ENCODE measurements at places on chromosomes 7 and 10.

DNA sequence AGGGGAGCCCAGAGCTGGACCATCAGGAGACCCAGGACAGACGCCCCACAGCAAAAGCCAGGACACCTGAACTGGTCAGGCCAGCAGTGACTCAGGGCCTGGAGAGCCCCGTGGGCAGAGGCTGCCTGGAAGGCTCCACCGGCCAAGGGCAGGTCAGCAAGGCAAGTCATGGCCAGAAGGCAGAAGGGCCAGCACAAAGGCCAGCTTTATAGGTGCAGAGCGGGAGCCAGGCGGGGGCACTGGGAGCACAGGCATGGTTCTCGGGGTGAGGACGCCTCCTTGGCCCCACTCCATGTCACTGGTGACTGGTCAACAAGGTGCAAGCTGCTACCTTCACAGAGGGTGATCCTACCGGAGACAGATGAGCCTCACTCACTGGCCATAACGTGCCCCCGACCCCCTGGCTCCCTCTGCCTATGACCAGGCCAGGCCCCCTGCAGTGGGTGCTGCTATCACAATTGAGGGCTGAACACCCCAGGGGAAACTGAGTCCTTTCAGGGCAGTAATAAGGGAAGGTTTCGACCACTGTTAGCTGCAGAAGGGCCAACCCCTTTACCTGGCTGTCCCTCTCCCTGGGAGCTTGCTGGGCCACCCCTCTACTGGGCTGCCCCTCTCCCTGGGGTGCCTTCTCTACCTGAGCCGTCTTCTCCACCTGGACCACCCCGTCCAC, 317.4 kb downstream of the PTPRN2 start:
- DNase-seq, result no peak

GRCh38 chr10:28822719-28823464, 145.6 kb downstream of the BAMBI start:
- no peak for DNase-seq

DNA sequence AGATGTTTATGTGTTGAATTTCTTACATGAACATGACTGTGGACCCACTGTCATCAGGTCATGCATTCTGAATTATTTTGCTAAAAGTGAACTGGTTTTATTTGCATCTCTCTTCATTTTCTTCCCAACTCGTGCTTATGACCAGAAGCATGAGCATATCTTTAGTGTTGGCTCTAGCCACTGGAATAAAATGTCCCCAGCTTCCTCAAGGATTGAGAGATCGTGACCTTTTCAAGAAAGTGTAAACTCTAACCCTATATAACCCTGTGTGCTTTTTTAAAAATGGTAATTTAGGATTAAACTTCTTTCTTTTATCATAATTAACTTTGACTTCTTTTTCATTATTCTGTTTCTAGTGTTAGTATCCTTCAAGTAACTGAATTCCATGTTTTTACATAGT, 55.5 kb downstream of the VTI1A start:
- DNase-seq, result no peak

DNA sequence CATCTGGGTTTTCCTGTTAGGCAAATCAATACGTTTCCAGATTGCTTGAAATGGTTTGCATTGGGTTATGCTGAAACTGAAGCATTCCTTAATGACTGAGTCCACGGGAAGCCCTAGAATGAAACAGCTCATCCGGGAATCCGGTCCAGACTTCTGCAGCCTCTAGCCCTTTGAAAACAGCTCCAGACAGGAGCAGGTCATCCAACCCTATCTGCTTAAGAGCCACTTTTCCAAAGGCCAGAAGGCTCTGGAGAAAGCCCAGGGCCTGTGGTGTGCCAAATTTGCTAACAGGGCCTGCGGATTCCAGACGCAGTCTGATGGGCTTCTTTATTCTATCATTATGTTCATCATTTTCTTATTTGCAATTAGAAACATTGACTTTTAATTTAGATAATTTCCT, 265.4 kb downstream of the SKIDA1 start:
- peak; percentile 32 for DNase-seq

DNA sequence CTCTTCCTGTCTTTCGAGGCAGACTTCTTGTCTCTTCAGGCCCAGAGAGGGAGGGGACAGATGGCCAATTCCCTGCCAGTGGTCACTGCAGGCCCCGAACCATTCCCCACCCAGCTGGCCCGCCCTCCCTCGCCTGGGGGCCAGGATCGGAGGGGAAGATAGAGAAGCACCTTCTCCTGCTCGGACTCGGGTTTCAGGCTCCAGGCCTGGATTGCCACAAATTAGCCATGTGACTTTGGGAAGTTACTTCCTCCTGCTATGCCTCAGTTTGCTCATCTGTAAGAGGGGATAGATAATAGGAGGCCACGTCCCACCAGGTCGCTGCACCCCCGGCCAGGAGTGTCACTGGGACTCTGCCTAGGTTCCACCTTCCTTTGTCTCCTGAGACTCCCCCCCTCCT, 24.8 kb upstream of the PPP2R2D start:
- DNase-seq, result no peak

DNA sequence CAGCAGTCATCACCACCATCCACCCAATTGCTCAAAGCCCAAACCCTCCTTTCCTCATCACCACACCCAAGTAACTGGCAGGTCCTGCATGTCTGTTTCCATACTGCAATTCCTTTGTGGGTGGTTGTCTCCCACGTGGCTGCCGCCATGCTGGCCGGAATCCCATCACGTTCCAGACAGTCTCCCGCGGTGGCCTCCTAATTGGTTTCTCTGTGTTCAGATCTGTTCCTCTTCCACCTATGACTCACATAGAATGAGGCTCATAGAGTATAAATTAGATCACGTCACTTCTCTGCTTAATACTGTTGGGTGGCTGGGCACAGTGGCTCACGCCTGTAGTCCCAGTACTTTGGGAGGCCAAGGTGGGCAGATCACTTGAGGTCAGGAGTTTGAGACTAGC, 813.0 kb downstream of the TYW1 start:
- DNase-seq, result no peak

- peak; percentile 88 for DNase-seq
These were observed 21.6 kb upstream of the GIMAP8 start for GRCh38 chr7:150428671-150429451.

- DNase-seq, result no peak
These were observed 74.7 kb downstream of the VSTM4 start for GRCh38 chr10:49040601-49041000.

- DNase-seq, result peak; percentile 7
These were observed 231.3 kb upstream of the NPY start for GRCh38 chr7:24052572-24053260.

- no peak for DNase-seq
These were observed 16.7 kb downstream of the CRPPA start for GRCh38 chr7:16404636-16405035.

DNA sequence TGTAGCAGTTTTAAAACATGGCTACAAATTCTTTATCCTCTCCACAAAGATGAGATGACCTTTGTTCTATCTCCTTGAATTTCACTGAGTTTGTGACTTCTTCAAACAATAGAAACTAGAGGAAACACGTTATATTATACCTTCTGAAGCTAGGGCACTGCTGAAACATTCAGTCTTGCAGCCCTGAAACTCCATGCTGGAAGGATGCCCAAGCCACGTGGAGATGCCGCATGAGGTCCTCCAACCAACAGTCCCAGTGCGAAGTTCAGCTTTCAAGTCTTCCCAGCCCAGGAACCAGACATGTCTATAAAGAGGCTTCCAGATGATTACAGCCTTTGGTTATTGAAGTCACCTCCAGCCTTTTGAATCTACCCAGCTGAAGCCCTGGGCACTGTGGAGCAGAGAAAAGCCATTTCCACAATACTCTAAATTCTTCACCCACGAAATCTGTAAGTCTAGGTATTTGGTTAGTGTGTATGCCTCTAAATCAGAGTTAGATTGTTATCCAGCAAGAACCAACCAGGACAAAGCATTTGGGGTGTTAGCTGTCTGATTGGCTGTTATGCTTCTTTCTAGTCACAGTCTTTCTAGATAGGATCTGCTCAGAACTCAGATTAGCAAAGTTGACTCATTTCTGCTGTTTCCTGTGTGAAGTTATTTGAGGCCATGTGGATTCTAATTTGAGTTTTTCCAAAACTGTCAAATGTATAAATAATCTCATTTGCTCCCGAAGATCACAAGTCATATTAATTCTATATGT, 186.5 kb upstream of the TMEM72 start:
- DNase-seq, result peak; percentile 40

GRCh38 chr7:10704653-10705052, 269.0 kb upstream of the PHF14 start:
- no peak for DNase-seq

- DNase-seq, result no peak
These were observed 35.9 kb upstream of the PTPN12 start for GRCh38 chr7:77501192-77501515.

DNA sequence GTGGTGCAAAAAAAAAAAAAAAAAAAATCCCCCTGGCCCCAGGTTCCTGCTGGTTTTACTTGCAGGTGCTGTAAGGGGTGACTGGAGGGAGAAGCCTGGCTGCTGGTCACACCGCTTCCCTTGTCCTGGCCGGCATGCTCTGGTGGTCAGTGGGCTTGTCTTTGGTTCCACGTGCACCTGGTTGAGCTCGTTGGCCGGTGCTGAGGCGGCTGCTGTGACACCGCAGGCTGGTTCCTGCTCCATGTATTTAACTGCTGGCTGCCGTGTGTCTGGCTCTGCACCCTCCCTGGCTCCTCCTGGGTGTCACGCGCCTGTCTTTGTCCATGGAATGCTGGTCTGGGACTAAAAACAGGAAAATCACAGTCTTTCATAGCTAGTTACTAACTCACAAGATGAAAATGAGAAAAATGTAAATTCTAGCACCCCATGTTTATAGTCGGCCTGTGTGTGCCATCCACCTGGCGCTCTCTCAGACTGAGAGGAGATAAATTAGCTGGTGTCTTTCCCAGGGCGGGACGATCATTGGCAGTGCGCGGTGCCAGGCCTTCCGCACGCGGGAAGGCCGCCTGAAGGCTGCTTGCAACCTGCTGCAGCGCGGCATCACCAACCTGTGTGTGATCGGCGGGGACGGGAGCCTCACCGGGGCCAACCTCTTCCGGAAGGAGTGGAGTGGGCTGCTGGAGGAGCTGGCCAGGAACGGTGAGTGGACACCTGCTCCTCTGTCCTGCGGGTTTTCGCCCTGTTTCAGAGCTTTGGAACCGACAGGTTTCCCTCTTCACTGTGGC, 33.7 kb downstream of the PFKP start:
- DNase-seq, result no peak

GRCh38 chr7:36155811-36156361, 2.8 kb downstream of the EEPD1 start:
- peak; percentile 11 for DNase-seq

- peak; percentile 52 for DNase-seq
These were observed 130.9 kb upstream of the MKLN1 start for GRCh38 chr7:131196803-131197202.

DNA sequence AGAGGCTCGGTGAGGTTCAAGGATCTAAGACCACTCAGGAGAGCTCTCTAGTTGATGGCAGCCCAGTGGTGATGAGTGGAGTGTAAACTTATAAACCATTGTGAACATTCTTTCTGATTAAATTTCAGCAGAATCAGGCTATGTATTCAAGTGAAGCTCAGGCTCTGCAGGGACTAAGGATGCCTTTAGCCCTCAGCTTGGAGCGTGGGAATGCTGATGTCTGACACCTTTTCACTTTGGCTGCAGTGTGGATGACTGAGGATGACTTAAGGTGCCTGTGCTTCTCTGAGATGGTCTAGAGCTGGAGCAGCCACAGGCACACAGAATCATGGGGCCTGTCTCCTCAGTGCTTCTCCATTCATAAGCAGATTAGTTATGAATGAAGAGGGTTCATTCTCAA, 150.4 kb downstream of the SORCS3 start:
- DNase-seq, result no peak

All from cardiac fibroblast (primary cell).